ENCODE measurements at places on chromosomes 7 and 10. TPM values are rescaled to one million over a fixed set of nuclear protein-coding genes. Genes with fewer than 3 reads are reported as not detected.
A peak's percentile ranks its signal among the peaks of the same experiment; 100 is the strongest.

GRCh38 chr10:131177431-131178327 is 133.8 kb downstream of the TCERG1L start:
- peak; percentile 4 for DNase-seq

DNA sequence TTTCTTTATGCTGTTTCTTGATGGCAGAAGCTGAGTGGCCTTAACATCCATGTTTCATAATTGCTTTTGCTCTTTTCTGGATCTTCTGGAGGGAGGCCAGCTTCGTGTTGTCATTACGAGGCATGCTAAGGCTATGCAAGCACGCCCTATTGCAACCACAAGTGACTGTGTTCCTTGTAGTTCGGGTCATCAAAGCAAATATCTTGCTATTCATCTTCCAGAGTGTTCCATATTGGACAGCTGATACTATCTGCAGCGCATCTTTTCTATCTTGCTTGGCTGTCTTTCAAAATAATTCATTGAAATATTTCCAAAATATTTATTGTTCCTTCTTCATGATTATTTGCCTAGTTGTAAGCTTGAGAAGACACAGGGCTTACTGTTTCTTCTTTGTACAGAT is 5.0 kb downstream of the EPHB6 start:
- no peak for DNase-seq

DNA sequence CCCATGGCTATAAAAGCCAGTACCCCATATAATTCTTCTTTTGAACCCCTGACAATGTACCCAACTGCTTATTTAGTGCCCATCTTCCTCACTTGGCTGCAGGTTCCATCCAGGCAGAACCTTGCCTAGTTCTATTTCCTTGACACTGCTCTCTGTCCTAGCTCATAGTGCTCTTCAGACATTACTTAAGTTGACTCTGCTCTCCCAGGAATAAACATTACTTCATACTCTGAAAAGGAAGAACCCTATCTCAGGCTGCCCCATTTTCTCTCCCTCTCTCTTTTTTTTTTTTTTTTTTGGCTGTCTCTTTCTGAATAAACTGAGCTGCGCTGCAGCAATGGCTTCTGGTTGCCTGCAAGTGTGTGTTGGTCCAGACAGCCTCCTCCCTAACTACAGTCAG is 21.0 kb downstream of the ACTA2 start:
- DNase-seq = no peak

- no peak for DNase-seq
Observed at GRCh38 chr10:123031124-123031523, 22.3 kb downstream of the ACADSB start.

- no peak for DNase-seq
Observed at GRCh38 chr10:43055217-43055616, 21.7 kb upstream of the RET start.

GRCh38 chr7:12508554-12508953 is 62.0 kb upstream of the SCIN start:
- DNase-seq = no peak

GRCh38 chr7:21542891-21543527 is at the start of gene DNAH11:
Gene DNAH11, plus strand, starts transcription at chr7:21543039. Its CDS starts 207 bp downstream, at chr7:21543246.
- peak; percentile 47 for DNase-seq

Gene EVX1
- total RNA-seq = not detected

DNA sequence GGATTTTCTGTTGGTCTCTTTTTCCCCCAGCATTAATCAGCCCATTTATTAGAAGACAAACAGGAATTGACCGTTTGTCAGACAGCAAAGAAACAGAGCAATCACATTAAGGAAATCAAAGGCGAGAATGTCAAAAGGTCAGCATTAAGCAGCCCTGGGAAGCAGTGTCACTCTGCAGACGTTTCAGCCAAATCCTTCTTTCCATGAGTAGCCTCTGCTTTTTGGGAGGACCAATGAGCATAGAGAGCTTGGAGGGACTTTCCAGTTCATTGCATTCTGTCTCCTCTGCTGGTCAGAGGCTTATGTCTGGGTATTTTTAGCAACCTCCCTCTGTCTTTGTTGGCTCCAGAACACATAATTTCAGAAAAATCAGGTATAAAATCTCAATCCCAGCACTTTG is 481.4 kb downstream of the GALNT17 start:
- DNase-seq = no peak

Gene SP8
- total RNA-seq = 1.1 TPM

Gene CYP3A4
- not detected for total RNA-seq

Gene GRM3
- total RNA-seq = 1.4 TPM

DNA sequence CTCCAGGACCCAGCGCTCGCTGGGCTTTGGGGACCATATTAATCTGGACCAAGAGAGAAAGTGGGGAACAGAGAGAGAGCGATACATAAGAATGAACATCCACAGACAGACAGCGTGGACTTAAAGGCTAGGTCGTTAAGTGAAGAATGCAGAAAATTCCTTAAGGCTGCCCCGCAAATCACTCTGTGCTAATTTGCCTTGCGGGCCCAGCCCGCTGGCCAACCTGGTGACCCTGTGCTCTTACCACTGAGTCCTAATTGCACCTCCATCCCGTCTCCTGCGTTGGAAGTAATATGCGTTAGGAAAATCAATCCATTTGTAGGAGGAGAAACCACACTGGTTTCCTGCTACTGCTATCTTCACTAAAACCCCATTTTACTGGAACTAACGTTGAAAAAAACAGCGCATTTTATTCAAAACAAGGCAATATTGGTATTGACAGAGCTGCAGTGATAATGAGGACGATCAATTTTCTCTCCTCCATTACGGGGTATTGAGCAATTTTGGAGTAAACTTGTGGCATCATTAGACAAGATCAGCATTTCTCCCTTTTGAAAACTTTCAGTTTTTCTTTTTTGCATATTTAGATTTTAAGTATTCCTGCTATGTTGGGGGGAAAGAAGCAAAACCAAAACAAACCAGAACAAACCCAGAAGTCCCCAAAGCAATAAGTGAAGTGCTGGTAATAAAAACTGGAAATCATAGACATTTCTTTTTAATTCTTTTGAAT is 85.2 kb downstream of the WDFY4 start:
- no peak for DNase-seq

Gene TAS2R4
- total RNA-seq = 2.4 TPM

Gene ARMC3
- 7.9 TPM for total RNA-seq

GRCh38 chr7:46319841-46320240 is 398.8 kb upstream of the IGFBP3 start:
- no peak for DNase-seq

Gene GIGYF1
- total RNA-seq = 95.1 TPM

Gene VWDE
- total RNA-seq = 5.8 TPM

Measured in progenitor cell of endocrine pancreas (in vitro differentiated cells).